ENCODE measurements at places on chromosomes 1 and 21.

- DNase-seq: no peak
These were observed 100.7 kb downstream of the HUNK start for GRCh38 chr21:31973402-31973944.

- DNase-seq: no peak
These were observed 59.5 kb downstream of the RHOU start for GRCh38 chr1:228794810-228795209.

DNA sequence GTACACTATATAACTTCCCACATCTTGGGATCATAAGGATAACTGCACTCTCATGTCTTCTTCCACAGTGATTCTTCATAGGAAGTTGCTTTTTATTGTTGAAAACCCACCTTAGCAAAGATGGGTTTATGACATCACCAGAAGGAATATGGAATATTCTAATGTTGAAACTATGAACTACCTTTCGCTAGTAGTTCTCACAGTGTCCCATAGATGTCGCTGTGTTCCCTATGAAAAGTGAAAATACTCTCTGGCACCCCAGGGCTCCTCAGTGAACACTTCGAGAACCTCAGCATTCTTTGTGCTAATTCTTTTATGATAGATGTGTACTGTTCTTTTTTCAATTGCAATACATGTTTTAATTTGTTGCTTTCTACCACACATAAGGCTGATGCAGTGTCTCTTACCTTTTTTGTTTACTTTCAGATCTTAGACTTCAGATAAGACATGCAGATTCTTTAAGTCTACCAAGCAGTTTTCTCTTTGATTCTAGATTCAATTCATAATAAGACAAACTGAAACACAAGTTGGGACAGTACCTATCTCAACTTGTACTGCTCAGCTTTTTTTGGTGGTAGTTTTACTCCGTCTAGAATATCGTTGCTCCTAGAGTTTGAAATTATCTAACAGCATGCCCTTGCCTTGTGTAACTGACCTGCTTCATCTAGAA lies 90.8 kb downstream of the GTF2B start:
- DNase-seq: peak; percentile 1

DNA sequence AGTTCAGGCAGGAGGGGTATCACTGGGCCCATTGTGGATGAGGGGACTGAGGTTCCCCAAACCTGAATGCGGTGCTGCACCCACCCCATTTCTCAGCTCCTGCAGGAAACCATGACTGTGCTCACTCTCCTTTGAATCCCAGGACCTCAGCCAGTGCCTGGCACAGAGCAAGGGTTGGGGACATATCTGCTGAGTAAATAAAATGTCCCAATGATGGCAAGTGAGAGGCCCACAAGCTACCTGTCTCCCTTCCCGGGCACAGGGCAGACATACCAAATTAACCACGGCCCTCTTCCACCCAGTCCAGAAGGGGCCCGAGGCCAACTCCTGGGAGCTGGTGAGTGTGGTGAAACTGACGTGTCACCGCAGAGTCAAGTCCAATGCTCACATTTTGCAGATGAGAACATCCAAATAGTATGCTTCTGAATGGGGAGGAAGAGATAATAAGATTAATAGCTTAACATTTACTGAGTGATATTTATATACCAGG lies 97.6 kb downstream of the EPHB2 start:
- no peak for DNase-seq

- DNase-seq: no peak
These were observed 191.5 kb upstream of the CHODL start for GRCh38 chr21:18053151-18053550.

DNA sequence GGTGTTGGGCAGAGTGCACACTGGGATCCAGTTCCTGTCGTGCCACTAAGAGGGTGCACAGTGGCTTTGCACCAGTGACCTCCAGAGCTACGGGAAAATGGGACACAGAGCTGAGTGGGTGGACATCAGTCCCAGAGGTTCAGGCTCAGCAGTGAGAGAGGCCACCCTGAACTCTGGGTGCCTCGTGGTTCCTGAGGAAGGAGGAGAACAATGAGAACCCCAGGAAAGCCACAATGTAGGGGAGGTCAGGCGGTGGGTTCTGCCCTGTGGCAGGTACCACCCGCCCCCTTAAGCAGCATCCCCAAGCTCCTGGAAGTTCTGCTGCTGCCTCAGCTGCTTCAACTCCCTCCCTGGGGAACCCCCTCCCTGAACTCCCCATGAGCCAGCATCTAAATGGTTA lies 112.2 kb downstream of the GRIK3 start:
- no peak for DNase-seq

DNA sequence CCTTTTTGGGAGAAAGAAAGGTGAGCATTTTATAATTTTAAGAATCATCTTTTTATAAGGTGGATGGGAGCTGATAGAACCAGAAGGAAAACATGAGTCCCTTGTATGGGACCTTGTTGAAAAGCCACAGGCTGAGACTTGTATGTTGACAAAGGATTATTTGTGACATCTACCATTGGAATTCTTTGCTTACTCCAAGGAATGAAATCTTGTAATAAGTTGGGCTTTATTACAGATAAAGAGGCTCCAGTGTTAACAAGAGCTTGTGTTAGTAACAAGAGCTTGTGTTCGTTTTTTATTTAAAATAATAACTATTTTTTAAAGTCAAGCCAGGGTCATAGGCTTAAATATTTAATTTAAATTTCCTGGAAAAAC lies 201.1 kb upstream of the CHRM3 start:
- no peak for DNase-seq

- no peak for DNase-seq
These were observed 766.1 kb downstream of the LTN1 start for GRCh38 chr21:28226563-28226962.

DNA sequence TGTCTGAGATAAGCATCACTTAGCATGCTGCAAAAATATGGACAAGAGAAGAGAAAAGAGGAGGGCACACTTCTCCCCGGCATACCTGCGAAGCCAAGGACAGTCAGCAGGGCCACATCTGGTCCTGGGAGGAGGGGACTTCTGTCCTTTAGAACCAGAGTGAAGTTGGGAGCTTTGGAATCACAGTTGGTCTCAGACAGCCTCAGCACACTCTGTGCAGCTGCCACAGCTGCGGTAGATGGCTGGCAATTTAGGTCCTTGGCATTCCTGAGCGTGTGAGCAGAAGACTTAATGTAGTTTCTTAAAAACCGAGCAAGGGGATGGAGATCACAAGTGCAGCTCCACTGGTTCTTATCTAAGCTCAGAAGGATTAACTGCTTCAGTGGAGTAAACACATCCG lies 32.3 kb downstream of the LRRC53 start:
- DNase-seq: no peak

DNA sequence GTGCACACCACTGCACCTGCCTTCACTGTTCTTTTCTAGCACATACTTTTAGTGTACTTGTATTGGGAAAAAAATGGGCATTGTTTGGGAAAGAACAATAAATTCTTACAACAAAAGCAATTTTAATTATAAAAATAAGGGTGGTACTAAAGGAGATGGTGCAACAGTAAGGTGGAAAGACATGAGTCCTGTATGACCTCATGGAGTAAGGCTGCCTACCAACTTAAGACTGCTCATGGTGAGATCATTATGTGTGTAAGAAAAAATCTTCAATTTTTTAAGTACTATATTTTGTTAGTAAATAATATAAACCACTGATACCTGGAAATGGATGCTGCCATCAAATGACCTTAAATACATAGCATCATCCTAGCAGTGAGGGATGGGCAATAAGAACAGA lies 29.6 kb upstream of the PHGDH start:
- DNase-seq: no peak

DNA sequence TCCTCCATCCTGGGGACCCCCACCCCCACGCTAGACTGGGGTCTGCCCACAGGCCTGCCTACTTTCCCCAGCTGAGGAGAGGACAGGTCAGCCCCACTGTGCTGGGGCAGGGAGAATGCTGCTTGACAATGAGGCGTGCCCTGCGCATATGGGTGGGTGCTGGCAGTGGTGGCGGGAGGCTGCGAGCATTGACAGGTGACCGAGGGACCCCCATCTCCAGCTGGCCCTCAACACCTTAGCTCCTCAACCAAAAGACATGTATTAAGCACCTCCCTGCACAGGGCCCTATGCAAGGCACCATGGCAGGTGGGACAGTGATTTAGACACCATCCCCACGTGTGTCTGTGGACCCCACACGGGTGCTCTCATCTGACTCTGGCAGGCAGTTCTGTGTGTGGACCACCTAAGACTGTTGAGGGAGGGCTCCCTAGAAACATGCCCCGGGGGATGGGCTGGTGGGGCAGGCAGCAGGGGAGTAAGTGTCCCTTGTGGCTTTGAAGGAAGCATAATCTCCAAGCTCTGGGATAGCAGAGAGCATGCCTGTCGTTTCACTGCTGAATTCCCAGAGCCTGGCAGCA lies 18.4 kb upstream of the ALX3 start:
- no peak for DNase-seq

DNA sequence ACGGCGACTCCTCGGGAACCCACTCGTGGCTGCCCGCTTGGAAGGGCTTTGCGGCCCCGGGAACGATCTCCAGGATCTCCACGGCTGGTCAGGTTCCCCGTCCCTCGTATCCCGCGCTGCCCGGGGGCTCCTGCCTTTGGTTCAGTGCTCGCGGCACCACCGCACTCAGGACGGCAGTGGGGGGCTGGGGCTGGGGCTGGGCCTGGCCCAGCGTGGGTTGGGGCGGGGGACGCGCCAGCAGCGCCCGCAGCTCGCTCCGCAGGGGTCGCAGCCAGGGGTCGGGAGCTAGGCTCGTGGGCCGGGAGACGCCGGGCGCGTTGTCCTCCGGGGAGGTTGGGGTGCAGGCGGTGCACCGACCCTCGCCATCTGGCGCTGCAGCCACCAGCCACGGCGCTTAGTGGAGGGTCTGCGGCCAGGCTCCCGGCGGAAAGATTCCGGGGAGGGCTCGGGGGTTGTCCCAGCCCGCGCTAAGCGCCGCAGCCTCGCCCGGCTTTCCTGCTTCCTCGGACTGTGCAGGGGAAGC lies 8.9 kb downstream of the SIM2 start:
- no peak for DNase-seq

GRCh38 chr1:40926441-40926840 lies 53.1 kb upstream of the CTPS1 start:
- no peak for DNase-seq

- DNase-seq: no peak
These were observed 887 bp upstream of the TARBP1 start for GRCh38 chr1:234479866-234480265.

GRCh38 chr1:153617663-153618062 lies 1.5 kb upstream of the S100A14 start:
- DNase-seq: peak; percentile 45

DNA sequence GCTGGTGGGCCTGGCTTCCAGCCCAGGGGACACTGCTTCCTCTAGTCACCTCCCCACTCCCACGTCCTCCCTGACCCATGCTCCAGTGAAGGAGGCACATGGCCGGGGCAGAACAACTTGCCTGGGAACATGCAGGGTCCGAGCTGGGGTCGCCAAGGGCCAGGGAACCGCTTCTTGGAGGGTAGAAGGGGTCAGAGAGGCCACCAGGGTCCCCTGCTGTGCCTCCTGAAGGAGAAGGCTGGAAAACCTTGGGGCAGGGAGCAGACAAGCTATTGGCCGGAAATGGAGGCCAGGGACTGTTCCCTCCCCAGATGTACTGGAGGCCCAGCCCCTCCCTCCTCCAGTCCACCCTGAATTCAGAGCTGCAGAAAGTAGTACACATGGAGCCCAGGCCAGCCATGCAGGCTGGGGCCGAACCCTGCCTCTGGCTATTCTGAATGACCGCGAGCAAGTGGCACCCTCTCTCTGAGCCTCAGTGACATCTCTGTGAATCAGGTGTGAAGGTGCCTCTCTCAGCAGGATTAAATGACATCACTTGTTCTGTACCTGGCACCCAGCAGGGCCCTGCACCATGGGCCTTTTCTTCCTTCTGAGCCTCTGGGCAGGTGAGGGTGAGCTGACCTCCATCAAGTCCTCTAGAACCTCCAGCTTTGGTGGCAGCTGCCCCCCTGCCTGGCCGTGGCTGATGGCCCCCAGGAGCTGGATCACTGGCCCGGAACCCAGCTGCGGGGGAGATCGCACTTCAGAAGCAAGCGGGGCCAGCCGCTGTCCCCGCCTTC lies 15.7 kb downstream of the SPOCD1 start:
- no peak for DNase-seq

DNA sequence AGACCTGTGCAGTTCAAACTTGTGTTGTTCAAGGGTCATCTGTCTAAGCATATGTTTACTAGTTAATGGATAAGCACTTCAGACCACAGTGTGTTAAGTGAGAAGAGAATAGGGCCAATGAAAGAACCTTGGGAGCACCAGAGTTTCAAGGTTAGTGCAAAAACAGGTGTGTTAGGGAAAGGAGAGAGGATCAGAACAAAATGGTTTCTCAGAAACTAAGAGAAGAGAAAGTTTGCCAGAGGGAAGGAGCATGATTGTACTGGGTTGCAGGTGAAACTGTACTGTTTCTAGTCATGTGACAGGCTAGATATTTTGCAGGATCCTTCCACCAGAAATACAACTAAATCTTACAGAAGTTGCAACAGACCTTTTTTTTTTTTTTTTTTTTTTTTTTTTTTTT lies 23.3 kb downstream of the RPRD2 start:
- DNase-seq: no peak

- DNase-seq: no peak
These were observed 5.9 kb upstream of the OLIG1 start for GRCh38 chr21:33063907-33064622.

- no peak for DNase-seq
These were observed 15.5 kb upstream of the HMGB4 start for GRCh38 chr1:33848205-33848937.

DNA sequence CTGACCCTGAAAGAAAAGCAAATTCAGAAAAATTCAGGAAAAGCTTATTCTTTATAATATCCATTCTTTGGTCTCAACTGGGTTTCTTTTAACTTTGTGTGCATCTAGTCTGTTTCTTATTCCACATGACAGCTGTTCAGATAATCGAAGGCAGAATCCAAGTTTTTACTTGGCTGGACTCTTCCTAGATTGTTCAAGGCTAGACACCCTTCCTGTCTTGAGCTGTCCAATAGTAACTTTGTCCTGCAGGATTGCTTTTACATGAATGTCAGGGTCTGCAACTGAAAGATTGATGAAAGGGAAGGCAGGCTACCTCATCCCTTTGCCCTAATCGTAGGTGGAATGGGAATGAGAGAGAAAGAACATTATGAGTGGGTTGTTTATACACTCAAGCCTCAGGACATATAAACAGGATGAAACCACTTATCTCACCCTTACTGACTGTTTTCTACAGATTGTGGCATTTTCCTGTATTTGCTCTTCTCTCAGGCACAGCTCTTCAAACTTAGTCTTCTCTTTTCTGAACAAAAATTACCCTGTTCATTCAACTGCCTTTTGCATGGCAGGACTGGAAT lies 76.9 kb downstream of the LEPR start:
- no peak for DNase-seq

DNA sequence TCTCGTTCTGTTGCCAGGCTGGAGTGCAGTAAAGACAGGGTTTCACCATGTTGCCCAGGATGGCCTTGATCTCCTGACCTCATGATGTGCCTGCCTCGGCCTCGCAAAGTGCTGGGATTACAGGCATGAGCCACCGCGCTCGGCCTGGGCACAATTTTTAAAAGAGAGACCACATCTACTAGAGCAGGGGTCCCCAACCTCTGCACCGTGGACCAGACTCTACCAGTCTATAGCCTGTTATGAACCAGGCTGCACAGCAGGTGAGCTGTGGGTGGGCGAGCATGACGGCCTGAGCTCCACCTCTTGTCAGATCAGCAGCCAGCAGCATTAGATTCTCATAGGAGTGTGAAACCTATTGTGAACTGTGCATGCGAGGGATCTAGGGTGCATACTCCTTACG lies 20.8 kb downstream of the TNNT2 start:
- no peak for DNase-seq

All from effector CD8-positive, alpha-beta T cell (primary cell).